ENCODE measurements at places on chromosomes 2 and 18.

DNA sequence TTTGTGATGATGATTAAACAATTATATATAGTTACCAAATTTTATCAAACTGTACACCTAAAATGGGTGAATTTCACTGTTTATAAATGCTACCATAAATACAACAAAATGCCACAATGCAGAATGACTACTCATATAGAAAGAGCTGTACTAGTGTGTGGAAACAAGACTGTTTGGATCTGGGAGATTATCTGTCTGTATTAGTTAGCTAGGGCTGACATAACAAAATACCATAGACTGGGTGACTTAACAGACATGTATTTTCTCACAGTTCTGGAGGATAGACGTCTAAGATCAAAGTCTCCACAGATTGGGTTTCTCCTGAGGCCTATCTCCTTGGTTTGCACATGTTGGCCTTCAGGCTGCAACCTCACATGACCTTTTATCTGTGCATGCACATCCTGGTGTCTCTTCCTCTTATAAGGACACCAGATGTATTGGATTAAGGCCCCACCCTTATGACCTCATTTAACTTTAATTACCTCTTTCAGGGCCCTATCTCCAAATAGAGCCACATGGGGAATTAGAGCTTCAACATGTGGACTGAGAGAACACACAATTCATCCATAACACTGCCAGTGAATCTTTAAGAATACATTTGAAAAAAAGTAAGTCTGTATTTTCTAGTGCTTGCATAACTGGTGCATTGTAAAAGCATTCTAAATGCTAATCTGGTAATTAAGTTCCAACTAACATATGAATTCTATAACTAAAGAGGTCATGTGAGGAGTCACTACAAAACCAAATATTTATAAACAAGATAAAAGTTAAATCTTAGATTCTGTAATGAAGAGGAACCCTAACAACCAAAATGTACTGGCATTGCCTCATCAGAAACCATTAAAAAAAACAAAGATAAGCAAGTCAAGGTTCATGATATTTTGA lies 699.6 kb downstream of the NYAP2 start:
- no peak for DNase-seq

DNA sequence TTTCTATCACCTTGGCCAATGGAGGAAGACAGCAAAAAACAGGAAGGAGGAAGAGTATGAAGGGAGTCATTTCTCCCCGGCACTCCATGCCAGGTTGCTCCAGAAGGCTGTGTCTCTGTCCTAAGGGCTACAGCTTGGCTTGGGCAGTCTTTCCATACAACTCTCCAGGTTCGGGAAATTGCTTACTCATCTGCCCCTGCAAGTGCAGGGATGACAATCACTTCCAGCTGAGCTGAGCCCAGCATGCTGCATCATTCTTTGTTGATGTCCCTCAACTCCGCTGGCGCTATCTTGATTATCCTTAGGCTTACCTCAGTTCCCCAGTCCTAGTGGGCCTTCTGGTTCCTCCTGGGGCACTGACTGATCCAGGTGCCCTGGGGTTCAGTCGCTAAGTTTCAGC lies 86.9 kb upstream of the COPS8 start:
- DNase-seq = no peak

GRCh38 chr2:158184556-158185343 lies 83.1 kb downstream of the UPP2 start:
- DNase-seq = no peak

DNA sequence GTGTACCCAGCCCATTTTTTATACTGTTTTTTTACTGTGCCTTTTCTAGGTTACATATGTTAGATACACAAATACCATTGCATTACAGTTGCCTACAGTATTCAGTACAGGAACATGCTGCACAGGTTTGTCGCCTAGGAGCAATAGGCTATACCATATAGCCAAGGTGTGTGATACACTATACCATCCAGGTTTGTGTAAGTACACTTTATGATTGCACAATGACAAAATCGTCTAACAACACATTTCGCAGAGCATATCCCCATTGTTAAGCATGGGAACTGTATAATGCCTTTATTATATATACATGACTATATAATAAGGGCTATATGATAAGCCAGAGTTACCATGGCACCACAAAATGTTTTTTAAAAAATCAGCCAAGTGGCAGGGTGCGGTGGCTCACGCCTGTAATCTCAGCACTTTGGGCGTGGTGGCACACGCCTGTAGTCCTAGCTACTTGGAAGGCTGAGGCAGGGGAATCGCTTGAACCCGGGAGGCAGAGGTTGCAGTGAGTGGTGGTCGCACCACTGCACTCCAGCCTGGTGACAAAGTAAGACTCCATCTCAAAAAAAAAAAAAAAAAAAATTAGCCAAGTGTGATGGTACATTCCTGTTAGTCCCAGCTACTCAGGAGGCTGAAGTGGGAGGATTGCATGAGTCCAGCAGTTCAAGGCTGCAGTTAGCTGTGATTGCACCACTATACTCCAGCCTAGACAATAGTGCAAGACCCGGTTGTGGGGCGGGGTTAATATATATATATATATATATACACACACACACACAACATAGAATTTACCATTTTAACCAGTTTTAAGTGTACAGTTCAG lies 2.8 kb upstream of the CENPA start:
- no peak for DNase-seq

GRCh38 chr2:205895981-205896655 lies 189.9 kb downstream of the INO80D start:
- no peak for DNase-seq

GRCh38 chr18:48693625-48694262 lies 154.9 kb downstream of the CTIF start:
- DNase-seq = no peak

DNA sequence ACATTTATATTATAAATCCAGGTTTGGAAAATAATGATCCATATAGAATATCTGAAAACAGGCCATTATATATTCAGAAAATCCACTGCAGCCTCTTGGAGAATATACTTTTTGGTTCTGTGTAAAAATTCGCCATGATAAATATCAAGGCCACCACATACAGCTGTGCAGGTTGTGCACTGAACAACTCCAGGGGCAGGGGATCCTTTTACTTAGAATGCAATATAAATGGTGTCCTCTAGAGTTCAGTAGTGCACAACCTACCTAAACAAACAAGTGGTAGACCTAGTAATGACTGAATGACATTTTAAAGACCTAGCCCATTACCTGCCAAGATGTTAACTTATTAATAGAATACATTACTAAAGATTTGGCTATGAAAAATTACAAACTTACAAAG lies 22.4 kb downstream of the MOGAT1 start:
- no peak for DNase-seq

DNA sequence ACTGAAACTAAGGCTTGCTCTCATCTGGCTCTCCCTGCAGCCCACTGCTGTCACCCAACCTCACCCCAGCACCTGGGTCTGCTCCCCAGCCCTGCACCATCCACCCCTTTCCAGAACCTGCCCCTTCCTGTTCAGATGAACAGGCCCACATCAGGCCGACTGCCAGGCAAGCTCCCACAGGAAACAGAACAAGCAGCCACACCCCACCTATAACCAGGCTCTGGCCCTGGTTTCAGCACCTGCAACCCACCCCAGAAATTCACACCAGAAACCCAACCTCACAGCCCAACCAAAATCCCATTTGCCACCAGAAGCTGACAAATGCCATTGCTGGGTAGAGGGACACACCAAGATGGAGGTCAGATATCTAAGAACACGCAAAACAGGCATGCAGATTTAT lies 159.2 kb upstream of the ID2 start:
- DNase-seq = no peak

- DNase-seq = no peak
These were observed 211.7 kb downstream of the NDUFA10 start for GRCh38 chr2:239813261-239814115.

- DNase-seq = no peak
These were observed 363.7 kb downstream of the SLC4A3 start for GRCh38 chr2:219991116-219991515.

GRCh38 chr18:59056706-59057492 lies 82.8 kb upstream of the SEC11C start:
- peak; percentile 46 for DNase-seq

DNA sequence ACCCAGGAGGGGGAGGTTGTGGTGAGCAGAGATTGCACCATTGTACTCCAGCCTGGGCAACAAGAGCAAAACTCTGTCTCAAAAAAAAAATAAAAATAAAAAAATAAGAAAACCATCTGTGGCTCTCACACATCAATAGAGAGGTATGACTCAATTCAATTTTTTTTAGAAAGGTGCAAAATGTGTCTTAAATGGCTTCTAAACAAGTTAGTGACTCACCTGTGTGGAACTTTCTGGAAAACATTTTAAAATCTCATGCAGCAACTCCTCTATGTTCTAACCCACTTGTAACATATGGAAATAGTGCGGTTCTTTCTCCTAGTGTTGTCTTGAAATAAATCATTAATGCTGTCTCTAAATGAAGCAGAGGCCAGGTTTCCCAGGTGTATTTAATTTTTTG lies 10.7 kb upstream of the SULT1C4 start:
- DNase-seq = no peak

DNA sequence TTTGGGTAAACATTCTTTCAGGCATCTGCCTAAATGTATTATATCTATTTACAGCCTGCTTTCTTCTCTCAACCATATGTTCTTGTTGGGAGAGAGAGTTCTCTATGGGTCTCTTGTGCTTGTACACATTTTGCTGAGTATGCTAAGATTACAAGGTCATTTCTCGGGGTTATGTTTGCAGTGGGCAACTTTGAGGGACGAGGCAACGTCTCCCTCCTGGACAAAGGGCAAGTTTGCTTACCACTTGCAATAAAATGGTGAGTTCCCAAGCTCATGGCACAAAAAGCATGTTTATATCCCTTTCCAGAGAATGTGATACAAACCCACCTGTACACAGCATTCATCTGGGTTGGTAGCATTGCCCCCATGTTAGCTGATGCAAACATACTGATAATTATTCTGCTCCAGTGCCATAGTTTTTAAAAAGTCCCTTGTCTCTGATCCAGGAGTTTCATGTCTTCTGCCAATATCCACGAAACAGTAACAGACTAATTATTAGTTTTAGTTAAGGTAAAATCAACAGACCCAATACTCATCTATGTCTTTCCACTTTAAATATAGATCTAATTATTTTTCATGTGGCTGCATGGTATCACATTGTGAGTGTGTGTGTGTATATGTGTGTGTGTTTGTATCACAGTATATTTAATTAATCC lies 84.2 kb upstream of the MAPK4 start:
- DNase-seq = no peak

DNA sequence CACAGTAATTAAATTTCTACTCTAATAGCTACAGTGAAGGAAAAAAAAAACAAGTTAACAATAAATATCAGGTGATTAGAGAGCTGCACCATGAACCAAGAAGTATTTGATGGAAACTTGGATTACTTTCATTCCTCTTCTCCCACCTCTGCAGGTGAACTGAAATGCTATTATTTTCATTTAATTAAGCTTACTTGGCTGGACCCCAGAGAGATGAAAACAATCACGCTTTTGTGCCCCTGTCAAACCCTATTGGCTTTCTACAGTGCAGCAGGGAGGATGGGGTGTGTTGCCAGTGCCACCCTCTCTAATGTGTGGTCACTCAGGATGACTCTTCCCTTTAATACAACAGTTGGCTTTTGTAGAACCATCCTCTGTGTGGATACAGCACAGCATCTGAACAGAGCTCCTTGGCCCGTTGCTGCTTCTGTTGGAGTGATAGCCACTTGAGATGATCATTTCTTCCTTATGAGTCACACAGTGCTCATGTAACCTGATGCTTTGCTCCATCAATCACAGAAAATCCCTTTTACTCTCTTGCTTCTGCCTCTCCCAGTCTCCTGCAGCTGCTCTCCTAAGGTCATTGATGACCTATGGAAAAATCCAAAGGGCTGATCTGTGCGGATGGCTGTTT lies 5.5 kb upstream of the ARL4C start:
- no peak for DNase-seq

DNA sequence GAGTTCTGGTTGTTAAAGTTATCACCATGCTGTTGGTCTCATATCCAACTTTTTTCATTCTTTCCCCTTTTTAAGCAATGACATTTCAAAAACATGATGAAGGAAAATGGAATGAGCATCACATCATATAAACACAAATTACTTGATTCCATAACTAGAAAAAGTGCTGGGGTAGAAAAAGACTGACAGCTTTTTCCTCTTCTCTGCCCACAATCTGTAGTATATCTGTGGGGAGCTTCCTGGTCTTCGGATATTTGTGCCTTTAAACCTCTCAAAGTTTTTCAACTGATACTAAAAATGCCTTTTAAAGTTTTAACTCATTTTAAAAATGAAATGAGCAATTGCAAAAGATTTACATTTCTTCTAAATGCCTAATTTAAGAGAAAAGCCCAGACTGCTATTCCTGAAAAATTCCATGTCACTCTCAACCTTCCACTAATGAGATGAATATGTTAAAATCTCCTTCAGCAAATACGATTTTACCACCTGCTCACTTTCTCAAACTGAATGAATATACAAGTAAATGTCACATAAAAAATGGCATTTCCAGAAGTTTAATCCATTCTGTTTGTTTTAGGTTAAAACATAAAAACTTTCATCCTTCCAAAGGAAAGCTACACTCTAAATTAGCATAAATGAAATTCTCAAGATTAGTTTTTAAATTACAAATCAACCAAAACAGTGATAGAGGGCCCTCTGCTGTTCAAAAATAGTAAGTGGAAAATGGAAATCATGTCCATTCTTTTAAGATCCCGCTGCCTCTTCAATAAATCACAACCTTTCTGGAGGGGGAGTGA lies 2.1 kb downstream of the DNAH7 start:
- DNase-seq = no peak

- DNase-seq = no peak
These were observed 187.8 kb downstream of the GLI2 start for GRCh38 chr2:120923426-120923825.

- DNase-seq = no peak
These were observed 40.4 kb upstream of the ANKRD62 start for GRCh38 chr18:12053289-12053688.

- DNase-seq = no peak
These were observed 48.4 kb downstream of the LRP1B start for GRCh38 chr2:142082368-142082767.

- no peak for DNase-seq
These were observed 538.2 kb downstream of the NYAP2 start for GRCh38 chr2:225937625-225938187.

DNA sequence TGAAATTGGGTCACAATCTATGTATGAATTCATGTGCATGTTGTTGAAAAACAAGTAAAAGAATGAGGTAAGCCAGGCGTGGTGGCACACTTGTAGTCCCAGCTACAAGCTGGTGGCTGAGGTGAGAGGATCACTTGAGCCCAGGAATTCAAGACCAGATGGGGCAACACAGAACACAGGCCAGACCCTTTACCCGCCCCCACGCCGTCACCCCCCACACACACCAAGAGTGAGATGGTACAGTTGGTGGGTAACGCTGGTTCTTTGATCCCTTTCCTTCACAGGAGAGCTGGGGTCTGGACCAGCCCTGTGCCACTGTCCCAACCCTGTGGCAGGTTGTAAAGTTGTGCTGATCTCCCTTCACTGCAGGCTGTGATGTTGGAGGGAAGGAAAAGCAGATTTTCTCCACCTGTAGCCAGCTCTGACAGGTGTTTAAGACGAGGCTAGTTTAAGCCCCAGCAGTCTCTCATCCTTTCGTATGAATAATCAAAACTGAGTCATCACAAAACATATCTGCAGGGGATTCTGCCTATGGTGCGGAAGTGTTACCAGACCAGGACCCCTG lies 13.6 kb downstream of the B3GNT2 start:
- no peak for DNase-seq
